EH (cell line): ENCODE measurements at places on chromosomes 4 and X.

DNA sequence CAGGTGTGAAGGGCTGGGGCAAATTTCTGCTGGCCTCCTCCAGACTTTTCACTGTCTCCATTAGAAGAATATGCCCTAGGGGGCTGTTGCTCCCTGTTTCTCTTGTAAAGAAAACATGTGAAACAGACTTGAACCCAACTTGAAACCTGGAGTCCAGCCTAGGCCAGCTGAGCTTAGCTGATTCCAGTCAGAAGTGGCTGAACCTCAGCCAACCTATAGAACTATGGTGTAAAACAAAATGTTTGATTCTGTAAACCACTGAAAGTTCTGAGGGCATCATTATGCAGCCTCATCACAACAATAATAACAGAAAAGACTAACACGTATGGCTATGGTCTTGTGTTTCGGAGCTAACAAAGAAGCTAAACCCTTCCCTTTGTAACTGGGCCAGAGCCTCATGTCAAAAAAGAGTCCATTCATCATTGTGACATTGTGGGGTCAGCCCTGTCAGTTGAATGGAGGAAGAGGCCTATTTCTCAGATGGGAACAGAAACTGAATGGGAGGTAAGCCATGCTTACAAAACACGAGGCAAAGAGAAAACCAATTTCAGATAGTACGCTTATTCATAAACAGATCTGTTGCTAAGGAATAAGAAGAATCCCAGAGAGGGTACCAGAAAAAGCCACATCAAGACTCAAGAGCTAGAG lies 34.1 kb downstream of the SETD7 start:
- no peak for DNase-seq

DNA sequence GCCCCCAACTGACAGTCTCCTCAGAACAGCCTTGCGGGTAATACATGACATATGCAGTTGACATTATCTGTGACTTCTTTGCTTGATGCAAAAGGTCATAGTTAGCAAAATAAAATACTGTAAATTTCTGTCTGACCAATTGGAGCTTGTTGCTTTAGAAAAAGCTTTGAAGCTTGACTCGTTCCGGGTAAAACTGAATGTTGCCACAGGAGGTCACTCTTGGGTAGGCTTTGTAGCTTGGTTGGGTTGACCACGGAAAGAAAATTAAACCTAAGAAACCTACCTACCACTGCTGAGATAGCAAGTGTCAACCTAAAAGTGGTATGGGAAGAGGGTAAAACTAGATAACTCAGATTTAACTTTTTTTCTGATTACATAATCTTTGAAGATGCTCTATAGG lies 23.2 kb downstream of the PRPS2 start:
- DNase-seq = peak; percentile 55

- DNase-seq = peak; percentile 1
These were observed 1180.8 kb upstream of the PABPC4L start for GRCh38 chr4:135382280-135382959.

- DNase-seq = no peak
These were observed 124.6 kb downstream of the ANOS1 start for GRCh38 chrX:8607326-8607725.

DNA sequence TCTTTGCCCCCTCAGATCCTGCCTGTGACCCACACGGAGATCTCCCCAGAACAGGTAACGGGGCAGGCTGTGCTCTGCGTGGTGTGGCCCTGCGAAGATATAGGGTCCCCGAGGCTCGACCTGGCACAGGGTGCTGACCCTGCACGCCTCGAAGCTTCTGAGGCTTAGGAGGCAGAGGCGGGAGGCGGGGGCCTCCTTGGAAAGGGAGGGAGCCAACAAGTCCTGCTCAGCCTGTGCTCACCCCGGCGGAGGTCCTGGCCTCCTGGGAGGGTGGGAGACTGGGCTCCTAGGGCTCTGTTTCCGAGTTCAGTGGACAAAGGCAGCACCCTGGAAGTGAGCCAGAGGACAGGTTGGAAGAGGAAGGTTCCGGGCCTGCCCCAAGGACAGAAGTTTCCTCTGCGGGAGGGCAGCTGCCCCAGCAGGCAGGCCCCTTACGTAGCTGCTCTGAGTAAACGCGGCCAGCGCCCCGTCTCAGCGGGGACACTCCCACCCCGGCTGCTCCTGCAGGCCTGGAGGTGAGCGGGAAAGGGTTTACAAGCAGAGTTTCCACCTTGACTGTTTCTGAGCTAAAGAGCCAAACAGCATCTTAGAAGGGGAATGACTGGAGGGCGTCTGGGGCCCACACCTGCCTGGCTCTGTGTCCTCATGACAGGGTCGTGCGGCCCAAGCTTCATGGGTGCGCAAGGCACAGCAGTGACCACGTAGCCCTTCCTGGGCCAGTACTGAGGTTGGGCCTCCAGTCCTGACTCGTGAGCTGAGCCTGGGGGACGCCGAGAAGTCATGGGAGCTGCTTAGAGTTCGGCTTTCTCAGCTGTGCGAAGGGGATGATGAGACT lies 16.1 kb downstream of the TMEM175 start:
- DNase-seq = no peak

DNA sequence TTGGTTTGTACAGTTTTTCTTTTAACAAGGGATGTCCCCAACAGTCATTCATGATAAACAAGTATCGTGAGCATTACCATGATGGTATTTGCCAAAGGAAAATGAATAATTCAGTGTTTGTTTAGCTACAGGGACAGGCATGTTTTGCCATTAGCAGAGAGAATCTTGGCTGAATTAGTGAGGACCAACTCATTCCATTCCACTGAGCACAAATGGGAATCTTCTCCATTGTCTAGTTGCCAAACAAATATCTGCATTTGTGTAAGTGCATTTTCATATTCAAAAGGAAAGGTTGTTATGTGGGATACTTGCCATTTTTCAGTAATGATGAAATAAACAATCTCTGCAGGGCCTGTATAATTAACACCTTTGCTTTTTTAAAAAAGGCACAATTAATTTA lies 1762.6 kb downstream of the RPA4 start:
- no peak for DNase-seq
